ENCODE measurements at places on chromosomes 11 and 22.

GRCh38 chr22:23385678-23386631 is 194.1 kb downstream of the IGLL1 start:
- peak; percentile 50 for DNase-seq

DNA sequence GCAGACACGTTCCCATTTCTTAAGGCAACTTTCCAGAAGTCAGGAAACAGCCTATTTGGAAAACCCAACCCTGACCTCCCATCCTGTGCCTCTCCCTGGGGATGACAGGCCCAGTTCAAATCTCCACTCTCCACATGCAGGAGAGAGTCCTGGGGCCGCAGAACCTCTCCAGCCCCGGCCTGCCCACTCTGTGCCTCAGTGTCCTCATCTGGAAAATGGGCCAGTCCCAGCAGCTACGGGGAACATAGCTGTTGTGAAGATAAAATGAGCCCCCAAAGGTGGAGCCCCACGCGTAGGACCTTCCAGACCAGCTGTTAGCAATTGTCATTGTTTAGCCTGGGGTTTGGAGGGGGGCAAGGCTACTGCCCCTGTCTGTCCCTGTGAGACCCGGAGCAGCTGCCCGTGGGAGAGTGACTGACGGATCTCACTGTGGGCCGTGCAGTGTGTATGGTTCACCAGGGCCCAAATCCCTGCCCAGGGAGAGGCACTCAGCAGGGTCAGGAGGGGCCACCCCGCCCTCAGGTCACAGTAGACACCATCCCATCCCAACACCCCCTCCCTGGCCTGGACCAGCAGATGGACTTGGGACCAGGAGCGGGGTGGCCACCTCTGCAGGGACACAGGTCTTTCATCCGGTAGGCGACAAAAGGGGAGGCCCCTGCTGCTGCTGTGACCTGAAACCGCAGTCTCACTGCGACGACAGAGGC is 145.9 kb downstream of the CTTN start:
- DNase-seq, result no peak

- DNase-seq, result peak; percentile 95
Observed at GRCh38 chr11:88535916-88536547, 198.5 kb upstream of the CTSC start.

GRCh38 chr11:44535191-44535980 is 30.1 kb upstream of the CD82 start:
- no peak for DNase-seq

DNA sequence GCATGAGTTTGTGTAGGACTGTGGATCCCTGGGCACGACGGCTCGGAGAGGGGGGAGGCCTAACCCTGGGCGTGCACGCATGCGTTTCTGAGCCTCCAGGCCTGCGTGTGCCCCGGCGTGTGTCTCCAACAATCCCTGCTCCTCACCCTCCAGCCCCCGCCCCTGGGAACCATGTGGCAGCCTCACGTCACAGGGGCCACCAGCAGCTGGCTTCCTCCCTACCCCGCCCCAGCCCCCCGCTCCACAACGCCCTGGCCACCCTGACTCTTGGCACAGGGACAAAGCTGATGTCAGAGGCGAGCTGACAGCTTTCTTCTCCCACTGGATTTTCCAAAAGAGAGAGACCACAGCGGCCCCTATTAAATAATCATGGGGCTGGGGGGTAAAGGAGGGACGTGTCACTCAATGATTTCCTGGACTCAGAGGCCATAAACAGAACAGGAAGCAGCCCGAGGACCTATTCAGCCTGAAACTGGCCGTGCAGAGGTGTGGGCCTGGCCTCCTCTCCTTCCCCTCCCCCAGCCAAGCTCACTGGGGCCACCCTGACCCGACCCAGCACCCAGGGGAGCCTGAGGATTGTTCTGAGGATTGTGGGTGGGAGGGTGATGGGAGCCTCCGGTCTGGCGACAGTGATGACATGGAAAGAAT is 6.8 kb upstream of the LIF start:
- no peak for DNase-seq

GRCh38 chr11:93570759-93571413 is 27.7 kb upstream of the SMCO4 start:
- DNase-seq, result peak; percentile 72

Data from HCEC 1CT (cell line).